ENCODE measurements at places on chromosomes 1 and 21. TPM values are rescaled to one million over a fixed set of nuclear protein-coding genes. Genes with fewer than 3 reads are reported as not detected.

The MIXL1 gene
- total RNA-seq = not detected

The CELA3A gene
- total RNA-seq = not detected

The SLC25A34 gene
- total RNA-seq = 0.19 TPM

The PRR9 gene
- total RNA-seq = not detected

The OLFM3 gene
- not detected for total RNA-seq

The SLC45A1 gene
- 4.2 TPM for total RNA-seq

The HTR1D gene
- total RNA-seq = not detected

The DMBX1 gene
- not detected for total RNA-seq

The OR2T29 gene
- total RNA-seq = not detected

The CLEC20A gene
- total RNA-seq = not detected

The NCMAP gene
- total RNA-seq = not detected

The DIRAS3 gene
- total RNA-seq = 25.7 TPM

The FAM177B gene
- total RNA-seq = not detected

All from LHCN-M2 (cell line).